T-cell (primary cell): ENCODE measurements at places on chromosomes 1 and 21.

DNA sequence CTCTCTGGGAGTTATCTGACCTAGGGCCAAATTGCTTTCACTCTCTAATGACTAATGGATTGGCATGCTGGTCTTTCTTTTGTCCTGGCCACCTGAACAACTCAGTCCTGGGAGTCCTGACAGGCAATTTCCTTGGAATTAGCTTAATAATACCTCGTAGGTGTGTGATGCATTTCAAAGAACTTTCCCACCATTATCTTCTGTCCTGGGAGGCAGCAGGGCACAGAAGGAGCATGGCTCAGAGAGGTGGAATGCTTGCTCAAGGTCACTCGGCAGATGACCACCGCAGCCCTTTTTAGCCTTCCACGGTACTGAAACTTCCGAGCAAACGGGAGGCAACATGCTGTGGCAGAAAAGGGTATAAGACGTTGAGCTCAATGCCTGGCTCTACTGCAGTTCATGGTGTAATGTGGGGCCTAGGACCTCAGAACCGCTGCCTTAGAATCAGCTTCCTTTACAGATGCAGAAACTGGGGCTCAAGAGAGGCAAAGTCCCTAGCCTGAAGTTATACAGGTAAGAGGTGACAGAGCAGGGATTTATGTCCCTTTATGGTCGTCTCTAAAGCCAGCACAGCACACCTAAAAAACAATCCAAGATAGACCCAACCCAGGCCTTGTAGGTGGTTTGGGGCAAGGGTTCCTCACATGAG is 3.2 kb downstream of the ID3 start:
- no peak for DNase-seq

DNA sequence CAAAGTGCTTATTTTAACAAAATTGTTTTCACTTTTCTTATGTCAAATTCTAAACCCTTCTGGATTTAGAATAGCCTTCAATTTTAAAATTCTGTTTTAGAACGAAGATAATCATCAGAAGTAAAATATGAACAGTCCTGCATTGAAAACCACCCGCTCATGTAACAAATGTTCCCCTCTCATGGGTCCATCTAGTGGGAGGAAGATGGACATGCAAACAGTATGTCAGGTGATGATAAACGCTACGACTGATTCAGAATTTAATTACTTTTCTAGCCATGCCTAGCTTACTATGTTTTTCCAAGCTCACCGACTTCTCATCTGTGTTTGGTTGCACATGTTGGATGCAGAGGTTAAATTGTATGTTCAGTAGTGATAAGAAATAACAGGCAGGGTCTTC is 23.5 kb downstream of the SOD1 start:
- DNase-seq: no peak

DNA sequence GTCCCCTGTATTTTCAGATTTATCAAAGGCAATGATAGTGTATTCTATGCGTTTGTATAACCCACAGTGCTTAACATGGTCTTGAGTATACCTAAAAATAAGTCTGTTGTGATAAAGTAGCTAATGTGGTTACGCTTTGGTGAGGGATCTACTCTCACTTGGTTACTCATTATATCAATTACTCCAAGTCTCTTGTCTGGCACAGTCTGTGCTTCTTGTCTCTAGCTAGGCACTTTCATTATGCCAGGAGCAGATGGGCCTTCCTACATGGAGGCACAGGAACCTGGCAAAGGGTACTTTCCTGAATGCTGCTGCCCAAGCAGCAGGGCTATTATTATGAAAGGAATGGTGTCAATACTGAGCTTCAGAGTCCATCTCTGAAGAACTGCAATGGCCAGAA is 4.2 kb upstream of the PTPN22 start:
- DNase-seq: no peak

GRCh38 chr1:184828369-184828717 is 73.7 kb upstream of the EDEM3 start:
- no peak for DNase-seq

DNA sequence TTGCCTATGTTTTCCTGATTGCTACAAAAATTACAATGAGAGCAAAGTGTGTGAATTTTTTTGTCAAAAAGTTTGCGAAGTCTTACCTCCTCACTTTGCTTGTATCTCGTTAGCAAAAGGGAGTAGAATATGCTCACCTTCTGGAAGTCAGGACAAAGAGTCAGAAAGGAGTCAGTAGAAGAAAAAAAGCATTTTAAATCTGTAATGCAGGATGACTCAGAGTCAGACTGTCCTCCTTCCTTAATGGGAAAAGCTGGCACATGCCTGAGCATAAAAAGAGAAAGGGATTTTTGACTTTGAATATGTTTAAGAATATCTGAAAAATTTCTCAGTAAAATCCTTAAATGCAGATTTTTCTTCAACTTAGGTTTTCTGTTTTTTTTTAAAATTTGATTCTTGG is 14.2 kb upstream of the VN1R5 start:
- DNase-seq: no peak

DNA sequence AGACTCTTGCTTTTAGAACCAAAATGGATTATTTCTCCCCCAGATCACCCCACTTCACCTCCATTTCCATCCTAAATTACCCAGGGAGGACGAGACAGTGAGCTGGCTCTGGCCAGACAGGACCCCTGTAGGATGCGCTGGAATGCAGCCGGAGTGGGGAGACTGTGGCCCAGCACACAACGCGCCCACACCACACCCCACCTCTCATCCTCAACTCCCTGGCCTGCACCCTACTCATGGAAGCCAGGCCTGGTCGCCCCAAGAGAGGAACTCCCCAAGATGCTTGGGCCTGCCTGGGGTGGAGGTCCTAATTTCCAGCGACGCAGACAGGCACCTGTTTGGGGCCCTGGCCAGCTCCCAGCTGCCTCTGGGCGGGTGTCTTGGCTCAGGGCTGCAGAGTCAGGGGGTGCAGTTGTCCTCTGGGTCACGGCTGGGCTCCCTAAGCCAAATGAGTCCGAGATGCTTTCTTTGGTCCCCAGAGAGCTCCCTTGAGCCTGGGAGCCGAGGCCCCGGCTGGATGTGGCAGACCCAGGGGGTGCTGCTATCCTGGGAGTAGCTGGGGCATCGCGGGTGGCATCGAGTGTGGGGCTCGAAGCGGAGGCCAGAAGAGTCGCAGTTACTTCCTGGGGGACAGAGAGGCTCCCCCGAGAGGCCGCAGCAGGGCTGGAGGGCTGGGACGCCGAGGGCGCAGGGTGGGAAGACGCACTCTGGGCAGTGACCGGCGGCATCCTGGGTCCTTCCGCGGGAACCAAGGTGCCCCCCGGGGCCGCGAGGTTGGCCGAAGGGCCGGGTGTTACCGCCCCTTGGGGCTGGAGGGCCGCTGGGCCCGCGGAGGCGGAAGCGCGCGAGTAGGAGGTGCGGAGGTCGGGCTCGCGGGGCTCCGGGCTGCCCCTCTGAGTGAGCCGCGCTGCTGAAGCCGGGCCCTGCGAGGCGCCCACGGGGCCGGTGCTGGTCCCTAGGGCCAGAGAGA is 10.4 kb downstream of the CLEC20A start:
- DNase-seq: no peak

- DNase-seq: no peak
Measured at GRCh38 chr1:166182281-166182680, 15.5 kb upstream of the FAM78B start.

DNA sequence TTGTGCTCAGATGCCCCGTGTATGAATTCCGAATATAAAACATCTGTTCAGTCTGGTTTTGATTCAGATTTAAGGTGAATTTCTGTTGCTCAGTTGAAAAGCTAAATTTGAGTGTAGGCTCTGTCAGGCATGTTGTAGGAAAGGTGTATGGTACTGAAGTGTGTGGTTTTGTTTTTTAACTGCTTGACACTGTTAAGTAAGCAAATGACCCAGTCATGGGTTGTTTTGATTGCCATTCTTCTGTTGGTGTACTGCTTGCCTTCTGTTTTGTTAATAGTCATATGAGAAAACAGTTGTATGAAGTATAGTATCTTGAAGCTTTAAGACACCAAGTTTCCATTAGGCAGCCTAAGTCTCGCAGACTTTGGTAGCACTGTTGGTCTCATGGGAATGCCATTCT is 10.0 kb downstream of the MRPS6 start:
- no peak for DNase-seq

GRCh38 chr1:162062542-162063015 is 6.9 kb upstream of the NOS1AP start:
- no peak for DNase-seq

- DNase-seq: no peak
Measured at GRCh38 chr1:167784876-167785550, 63.2 kb downstream of the MPZL1 start.

GRCh38 chr1:99975529-99975928 is 5.7 kb downstream of the SLC35A3 start:
- DNase-seq: no peak

DNA sequence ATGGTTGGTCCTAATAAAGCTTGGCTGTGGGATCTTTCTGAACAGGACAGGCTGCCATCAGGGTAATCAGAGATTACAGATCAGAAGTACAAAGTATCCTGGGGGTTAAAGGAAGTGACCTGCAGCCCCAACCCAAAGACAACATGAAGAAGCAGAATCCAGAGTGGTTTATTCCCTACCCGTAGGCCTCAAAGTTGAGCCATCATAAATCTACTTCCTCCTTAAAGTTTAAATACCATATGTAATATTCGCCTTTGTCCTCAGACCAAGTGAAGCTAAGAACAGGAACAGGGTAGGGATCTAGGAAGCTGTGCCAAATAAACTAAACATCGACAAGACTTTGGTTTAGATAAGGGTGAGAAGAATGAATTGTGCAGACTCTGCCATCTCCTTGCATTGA is 15.9 kb upstream of the DHX9 start:
- no peak for DNase-seq

GRCh38 chr1:166700696-166701095 is 138.6 kb upstream of the POGK start:
- DNase-seq: no peak

DNA sequence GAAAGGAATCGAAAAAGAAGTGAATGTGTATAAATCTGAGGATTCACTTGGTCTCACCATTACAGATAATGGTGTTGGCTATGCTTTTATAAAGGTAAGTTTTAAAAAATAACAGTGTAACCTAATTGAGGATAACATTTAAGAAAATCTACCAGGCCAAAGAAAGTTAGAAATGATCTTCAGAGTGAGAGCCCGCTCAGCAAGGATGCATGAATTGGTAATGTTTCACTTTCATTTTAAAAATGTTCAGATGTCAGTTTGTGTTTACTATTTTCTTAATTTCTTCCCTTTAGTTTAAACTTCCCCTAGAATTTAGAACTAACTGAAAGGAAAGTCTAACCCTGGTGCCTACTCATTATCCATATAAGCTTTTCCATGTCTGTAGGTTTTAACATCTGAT is 35.0 kb downstream of the GIPC2 start:
- no peak for DNase-seq

DNA sequence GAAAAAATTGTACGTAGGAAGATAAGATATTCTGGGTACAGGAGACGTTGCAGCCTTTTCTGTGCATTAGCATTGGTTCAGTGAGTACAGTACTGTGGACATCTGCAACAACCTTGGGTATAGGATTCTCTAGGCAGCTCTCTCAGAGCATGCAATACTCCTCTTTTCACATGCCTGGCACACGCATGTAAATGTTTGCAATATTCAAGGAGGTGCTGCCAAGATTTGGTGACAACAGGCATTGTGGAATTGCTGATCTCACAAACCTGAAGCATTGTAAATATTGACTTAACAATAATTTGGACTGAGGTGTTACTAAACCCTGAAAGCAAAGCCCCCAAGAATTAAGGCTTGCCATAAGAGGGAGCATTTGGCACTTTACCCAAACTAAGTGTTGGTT is 126.8 kb downstream of the GRIK1 start:
- DNase-seq: no peak

DNA sequence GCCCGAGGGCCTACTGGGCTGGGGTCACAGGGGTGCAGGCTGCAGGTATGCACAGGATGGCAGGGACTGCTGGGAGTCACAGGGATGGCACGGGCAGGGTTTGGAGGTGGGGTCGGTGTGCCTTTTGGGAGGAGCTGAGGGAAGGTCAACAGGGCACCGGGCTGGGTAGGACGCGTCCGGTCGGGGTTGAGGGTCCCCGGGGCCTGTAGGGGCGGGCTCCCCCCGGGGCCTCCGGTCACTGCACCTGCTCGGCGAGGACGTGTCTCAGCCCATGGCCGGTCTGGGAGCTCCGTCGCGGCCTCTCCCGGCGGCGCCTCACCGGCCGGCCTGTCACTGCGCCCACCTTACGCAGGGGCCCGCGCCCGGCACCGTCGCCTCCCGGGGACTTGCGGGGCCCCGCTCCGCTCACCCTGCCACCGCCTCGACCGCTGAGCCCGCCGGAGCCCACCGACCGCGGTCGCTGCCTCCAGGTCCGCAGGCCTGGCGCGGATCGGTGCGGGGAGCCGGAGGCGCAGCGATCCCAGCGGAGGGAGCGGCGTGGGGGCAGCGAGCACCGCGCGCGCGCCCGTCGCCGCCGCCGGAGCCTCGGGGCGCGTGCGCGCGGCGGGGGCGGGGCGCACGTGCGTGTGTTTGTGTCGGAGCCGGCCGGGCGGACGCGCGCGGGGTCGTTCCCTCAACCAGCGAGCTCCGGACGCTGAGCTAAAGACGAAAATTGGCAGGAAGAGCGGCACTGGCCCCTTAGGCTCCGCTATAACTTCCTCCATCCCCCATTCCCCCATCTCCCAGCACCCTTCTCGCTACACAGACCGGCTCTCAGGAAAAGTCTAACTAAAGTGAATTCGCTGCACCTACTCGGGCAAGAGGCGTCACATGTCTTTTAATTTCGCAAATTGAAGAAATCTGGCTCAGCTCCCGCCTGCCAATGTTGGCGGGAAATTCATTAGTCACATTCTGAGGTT is at the start of gene AMIGO1:
Gene AMIGO1, minus strand, starts transcription at position 552 of the 959 bp plus-strand sequence. CDS start 815 bp downstream, outside the sequence.
- DNase-seq: peak; percentile 49

DNA sequence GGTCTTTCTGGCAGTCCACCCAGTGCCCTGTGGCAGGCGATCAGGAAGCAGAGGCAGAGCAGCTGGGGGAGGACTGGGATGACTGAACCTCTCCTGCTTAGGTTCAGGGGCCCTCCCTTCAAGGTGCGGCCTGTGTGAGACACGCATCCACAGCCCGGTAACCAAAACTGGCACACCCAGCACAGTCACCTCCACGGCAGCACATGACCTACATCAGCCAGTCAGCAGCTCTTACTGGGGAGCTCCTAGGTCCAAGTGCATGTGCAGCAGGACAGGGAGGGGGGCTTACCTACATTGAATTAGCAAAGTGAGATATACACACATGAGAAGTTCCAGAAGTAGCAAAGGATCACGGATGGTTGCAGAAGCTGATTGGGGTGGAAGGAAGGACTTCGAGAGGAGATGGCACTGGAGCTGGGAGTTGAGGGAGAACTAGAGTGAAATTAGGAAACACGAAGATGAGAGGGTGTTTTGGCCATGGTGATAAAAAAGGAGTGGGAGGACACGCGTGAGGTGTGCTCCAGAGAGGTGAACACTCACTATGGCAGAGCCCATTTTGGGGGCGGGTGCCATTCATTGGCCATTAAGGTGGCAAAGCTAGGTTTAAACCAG is 51.4 kb upstream of the IRF2BP2 start:
- no peak for DNase-seq

- no peak for DNase-seq
Measured at GRCh38 chr1:186730951-186731729, 50.9 kb upstream of the PTGS2 start.

GRCh38 chr1:98277118-98277517 is 356.3 kb upstream of the DPYD start:
- no peak for DNase-seq

- no peak for DNase-seq
Measured at GRCh38 chr1:232837087-232837486, 31.9 kb downstream of the MAP10 start.

- DNase-seq: no peak
Measured at GRCh38 chr21:32315511-32316281, 17.0 kb downstream of the MRAP start.

- peak; percentile 17 for DNase-seq
Measured at GRCh38 chr1:18923756-18924211, 21.4 kb upstream of the ALDH4A1 start.

GRCh38 chr1:173914366-173914871 is 2.7 kb downstream of the SERPINC1 start:
- DNase-seq: peak; percentile 2

GRCh38 chr21:16330082-16330907 is 600.5 kb downstream of the USP25 start:
- DNase-seq: no peak
